ENCODE measurements at places on chromosomes 1 and 21.

DNA sequence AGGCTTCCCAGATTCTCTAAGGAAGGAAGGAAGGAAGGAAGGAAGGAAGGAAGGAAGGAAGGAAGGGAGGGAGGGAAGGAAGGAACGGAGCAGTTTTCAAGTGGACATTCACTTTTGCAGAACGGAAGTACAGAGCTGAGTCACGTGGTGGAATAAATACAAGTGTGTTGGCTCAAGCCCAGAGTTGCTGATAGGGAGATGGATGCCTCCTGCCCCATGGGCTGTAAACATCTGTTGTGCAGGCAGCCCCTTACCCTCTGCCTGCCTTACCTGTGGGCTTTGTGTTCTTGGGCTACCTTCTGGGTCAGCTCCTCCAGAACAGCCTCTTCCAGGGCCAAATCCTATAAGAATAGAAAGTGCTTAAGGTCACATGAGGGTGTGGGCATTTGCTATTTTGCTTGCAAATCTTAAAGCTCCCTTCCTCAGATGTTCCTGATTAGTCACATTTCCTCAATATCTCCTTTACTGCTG is 121.7 kb downstream of the SMYD2 start:
- DNase-seq, result no peak

DNA sequence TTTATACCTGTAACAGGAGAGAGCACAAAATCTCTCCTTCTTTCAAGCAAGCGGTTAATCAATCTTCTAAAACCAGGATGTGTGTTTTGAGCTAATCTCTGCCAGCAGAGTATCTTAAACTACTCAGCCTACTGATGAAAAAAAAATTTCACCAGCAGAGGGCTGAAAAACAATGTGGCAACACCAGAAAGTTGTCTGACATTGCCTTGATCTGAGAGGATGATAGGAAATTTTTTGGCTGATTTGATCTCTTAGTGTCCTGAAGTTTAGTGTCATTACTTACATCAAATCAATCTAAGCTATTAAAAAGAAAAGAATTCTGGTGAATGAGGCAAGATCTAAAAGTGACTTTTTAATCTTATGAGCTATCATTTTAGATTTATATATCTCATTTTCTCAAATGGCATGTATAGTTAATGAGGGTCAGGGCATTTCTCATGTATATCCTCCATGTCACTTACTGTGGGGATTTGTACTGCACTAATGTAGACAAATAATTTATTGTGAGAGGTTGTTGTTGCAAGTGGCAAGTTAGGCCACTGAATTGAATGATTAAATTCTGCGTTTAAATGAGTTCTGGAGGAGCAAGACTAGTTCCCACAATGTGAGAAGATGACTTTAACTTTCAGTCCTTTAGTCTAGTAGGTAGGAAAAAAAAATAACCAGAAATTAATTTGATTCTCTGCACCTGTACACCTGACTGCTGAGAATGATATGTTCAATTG is 10.9 kb downstream of the ADAMTS1 start:
- DNase-seq, result no peak

- no peak for DNase-seq
Measured at GRCh38 chr1:21216835-21217811, 40.4 kb upstream of the EIF4G3 start.

DNA sequence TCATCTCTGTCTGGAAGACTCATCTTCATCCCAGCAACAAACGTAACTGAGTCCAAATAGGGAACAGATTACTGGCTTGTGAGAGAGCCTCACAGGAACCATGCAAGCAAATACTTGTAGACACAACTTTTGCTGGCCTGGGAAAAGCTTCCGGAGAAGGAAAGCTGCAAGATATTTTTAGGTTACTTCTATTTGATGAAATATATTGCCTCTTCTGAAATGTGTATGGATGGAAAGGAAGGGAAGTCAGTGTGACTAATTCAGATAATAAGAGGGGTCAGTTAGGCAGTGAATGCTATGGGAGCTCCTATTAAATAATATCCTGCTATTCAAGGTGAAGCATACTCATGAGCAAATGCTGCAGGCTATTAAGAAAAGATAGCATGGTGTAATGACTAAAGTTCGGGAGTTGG is 20.4 kb upstream of the FGGY start:
- no peak for DNase-seq

GRCh38 chr1:103344930-103345329 is 180.6 kb upstream of the RNPC3 start:
- no peak for DNase-seq

DNA sequence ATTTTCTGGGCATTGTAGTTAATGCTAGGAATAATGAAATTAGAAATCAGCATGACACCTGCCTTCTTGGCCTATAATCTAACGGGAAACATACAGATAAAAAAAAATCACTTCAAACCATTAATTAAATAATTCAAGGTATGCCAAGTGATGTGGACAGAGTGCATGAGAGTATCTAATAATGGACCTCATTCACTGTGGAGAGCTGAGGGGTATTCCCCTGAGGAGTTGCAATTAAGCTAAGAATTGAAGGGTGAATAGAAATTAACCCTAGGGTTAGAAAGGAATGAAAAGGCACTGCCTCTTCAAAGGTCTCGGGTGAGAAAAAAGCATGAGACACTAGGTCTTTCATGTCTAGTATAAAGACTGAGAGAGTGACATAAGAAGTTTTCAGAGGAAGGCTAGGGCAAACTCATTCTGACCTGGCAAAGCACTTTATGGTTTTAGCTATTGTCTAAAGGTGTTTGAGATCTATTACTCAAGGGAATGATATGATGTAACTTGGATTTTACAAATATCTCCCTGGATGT is 466.1 kb downstream of the KCNT2 start:
- no peak for DNase-seq

DNA sequence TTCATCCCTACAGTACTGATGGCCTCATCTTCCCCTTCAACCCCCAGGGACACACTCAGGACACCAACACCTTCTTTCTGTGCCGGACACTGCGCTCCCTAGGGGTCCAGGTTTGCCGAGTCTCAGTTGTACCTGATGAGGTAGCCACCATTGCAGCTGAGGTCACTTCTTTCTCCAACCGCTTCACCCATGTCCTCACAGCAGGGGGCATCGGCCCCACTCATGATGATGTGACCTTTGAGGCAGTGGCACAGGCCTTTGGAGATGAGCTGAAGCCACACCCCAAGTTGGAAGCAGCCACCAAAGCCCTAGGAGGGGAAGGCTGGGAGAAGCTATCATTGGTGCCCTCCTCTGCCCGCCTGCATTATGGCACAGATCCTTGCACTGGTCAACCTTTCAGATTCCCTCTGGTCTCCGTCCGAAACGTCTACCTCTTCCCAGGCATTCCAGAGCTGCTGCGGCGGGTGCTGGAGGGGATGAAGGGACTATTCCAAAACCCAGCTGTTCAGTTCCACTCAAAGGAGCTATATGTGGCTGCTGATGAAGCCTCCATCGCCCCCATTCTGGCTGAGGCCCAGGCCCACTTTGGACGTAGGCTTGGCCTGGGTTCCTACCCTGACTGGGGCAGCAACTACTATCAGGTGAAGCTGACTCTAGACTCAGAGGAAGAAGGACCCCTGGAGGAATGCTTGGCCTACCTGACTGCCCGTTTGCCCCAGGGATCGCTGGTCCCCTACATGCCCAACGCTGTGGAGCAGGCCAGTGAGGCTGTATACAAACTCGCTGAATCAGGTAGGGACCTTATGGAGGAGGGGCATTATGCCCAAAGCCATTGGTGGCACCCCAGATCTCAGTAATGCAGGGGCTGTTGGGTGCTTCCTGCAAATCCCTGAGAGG is 5.1 kb upstream of the LENEP start:
- DNase-seq, result no peak

GRCh38 chr21:43720539-43721166 is 1.7 kb downstream of the PDXK start:
- no peak for DNase-seq

- DNase-seq, result no peak
Measured at GRCh38 chr1:205247130-205247921, 19.6 kb downstream of the TMCC2 start.

- DNase-seq, result peak; percentile 28
Measured at GRCh38 chr1:41239988-41240610, 2.0 kb downstream of the SCMH1 start.

DNA sequence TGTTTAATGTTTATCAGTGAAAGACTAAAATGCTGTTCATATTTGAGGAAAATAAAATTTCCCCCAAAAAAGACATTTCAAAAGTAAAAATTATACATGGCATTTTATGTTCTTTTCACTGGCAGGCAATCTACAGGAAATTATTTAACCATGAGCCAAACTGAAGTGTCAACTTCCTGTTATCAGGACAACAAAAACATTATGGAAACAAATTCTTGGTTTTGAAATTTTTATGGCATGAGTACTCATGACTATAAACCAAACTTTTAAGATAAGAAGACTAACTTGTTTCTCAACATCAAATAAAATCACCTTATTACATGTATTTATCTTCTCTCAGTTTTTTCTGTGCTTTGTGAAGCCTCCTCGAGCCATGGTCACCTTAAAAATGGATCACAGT is 698.6 kb downstream of the LTN1 start:
- peak; percentile 41 for DNase-seq

- no peak for DNase-seq
Measured at GRCh38 chr1:220326578-220326977, 54.3 kb upstream of the RAB3GAP2 start.

GRCh38 chr1:109649491-109649914 is 6.4 kb upstream of the GSTM4 start:
- DNase-seq, result no peak

DNA sequence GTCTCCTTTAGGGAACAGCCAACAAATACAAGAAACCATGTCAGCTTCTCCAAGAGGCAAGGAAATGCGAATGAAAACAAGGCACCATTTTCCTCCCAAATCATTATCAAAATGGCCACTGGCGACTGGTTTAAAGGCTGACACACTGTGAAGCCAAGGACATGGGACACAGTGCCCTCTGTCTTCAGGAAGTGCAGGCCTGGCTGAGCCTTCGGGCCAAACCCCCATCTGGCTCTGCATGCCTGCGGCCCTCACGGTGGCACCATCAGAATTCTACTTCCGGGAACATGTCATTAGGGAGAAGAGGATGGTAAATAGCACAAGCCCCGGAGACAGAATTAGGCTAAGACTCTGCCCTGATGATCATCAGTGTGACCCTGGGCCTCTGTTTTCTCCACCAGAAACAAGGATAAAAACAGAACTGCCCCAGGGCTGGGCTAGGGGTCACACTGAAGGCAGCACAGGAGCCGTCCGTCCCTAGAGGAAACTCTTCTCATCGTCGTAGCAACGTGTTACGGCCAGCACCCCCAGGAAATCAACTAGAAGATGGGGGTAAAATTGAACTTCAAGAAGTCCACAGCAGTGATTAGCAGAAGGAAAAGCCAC is 103.5 kb downstream of the NPHP4 start:
- DNase-seq, result no peak

GRCh38 chr1:220448217-220448616 is 79.7 kb upstream of the MARK1 start:
- DNase-seq, result no peak

- DNase-seq, result peak; percentile 52
Measured at GRCh38 chr1:6795661-6796060, 10.4 kb downstream of the CAMTA1 start.

GRCh38 chr1:71861022-71861421 is 421.3 kb downstream of the NEGR1 start:
- peak; percentile 23 for DNase-seq

- no peak for DNase-seq
Measured at GRCh38 chr1:183569801-183570200, 20.5 kb downstream of the NCF2 start.

All from BJ (cell line).